ENCODE measurements at places on chromosomes 7 and 10.

DNA sequence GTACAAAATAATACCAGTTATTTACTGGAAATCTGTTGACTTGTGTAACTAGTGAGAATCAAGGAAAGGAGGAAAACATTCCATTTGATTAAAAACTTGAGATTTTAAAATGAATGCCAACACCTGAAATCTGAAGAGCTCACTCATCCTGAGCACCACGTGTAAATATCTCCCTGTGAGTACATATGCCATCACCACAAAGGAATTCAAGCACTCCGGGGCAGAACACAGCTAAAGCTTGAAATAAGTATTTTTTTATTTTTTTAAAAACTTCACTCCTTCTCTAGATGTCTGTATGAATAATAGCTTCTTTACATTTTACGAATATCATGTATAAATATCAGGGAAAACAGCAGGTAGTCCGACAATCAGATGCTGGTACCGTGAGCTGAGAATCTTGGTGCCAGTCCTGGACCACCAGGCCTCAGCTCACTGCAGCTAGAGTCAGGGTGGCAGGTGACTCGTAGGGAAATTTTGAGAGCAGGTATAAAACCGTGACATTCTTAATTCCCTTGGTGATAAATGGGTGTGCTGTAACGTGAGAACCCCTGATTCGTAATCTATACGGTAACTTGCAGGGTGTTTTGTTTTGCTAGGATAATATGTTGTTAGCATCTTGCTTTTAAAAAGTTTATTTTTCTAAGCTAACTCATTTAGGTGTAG lies 12.7 kb downstream of the LMTK2 start:
- no peak for DNase-seq

DNA sequence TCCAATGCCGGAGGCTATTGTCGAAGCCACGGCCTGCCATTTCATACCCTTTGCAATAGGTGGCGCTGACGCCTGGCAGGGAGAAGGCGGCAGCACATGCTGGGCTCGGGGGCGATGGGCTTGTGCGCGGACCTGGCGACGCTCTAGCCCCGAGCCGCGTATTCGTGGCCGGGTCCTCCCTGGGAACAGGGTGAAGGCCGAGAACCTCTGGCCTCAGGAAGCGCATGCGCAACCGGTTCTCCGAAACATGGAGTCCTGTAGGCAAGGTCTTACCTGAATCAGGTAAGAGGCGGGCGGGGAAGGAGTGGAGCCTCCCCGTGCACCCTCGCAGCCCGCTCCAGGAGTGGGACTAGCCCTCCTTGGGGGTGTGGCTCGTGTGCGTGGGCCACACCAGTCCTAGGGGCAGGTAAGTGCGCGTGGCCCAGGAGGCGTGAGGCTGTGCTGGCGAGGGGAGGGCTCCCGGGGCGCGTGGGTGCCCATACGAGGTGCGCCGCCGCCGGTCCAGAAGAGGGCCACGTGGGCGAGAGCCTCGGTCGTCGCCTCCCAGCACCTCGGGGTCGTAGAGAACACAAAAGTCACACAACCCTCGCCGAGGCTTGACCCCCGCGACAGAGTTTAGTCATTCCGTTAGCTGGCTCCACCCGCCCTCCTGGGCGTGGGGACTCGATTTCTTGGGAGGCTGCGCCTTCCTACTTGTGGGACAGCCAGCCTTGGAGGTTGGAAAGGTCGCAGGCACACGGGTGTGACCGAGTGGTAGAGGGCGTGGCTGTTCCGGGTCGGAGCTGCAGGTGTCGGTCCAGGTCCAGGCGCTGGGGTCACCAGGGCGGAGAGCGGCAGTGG lies 5.6 kb upstream of the MEST start:
- peak; percentile 85 for DNase-seq

DNA sequence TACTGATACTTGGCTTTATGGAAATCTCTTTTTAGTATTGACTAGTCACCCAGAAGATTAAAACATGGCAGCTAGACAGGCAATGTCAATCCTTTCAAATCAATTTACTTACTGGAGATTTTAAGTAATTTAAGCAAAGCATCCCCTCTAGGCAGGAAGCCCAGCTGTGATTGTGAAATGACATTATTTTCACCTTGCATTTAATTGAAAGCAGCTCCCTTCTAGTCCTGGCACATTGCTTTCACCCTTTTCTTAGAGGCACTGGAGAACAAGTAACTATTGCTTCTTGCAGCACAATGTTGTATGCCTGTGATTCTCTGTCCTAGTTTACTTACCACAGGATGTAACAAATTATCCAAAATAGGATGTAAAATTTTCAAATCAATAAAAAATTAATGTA lies 13.3 kb downstream of the ST7 start:
- no peak for DNase-seq

- no peak for DNase-seq
These were observed 127.1 kb downstream of the CDK14 start for GRCh38 chr7:90723233-90723632.

DNA sequence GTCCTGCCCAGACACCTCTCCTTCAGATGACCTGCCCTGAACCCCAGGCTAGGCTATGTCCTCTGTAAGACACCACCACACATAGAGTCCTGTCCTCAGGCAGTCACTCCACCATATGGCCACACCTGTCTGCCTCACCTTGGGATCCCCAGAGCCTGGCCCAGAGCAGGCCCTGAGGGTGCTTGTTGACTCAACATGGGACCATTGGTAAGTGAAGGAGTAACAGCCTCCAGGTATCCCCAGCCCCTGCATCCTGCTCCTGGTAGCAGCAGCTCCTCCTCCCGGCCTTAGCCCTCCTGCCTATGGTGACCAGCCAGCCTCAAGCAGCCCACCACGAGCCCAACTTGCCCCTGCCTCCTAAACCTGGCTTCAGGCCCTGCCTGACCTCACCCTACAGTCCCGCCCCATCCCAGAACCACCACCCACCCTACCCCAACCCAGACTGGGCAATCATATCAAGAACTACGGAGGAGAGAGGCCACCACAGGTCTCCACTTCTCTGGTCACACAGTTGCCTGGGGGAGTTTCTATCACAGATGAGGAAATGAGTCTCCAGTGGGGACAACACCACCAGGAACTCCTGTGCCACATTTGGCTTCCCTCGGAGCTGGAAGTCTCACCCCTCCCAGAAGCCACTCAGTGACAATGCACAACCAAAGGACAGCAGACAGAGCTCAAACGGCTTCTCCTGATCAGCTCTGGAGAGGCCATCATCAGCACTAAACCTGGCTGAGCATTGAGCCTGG lies 136.6 kb downstream of the GRID1 start:
- no peak for DNase-seq

DNA sequence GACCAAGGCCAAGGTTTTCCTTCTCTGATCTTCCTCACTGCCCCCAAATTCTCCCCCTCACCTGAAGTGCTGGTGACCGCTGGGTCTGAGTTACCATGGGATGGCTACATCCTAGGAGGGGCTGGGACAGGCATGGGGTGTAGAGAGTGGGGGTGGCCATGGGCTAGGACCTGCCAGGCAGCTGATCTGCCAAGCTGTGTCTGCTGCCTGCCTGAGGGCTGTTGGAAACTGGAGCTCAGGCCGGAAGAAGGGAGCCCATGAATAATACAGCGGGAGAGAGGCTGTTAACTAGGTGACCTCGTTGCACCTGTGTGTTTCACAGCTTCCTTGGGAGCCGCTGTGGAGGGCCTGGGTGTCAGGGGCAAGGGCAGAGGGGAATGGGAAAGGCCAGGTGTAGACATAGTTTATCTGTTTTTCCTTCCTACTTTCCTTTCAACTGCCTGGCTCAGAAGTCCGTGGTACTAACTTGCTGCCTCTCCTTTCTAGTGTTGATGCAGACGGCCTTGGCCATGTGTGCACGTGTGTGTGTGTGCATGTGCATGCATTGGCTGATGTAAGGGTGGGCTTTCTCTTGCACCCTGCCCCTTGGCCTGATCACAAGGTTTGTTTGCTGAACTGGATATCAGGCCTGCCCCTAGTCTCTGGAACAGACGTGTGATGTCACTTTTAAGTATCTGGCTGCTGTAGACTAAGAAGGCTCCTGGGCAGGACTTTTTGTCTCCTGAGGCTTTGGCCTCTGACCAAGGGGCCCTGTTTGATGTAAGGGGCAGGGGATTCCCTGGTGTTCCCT lies 11.9 kb downstream of the CDH23 start:
- no peak for DNase-seq

DNA sequence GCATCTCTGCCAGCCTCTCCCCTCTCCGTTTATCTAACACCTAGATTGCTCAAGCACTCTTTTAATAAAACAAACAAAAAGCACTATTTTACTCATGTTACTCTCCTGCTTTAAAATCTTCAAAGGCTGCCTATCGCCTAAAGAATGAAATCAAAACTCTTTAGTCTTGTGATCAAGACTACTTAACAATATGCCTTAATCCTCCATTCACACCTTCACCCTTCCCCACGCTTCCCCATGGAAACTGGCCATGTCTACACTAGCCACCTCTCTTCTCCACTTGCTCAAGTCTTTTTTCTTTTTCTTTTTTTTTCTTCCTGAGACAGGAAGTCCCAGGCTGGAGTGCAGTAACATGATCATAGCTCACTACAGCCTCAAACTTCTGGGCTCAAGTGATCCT lies 47.8 kb upstream of the TMEM213 start:
- no peak for DNase-seq

DNA sequence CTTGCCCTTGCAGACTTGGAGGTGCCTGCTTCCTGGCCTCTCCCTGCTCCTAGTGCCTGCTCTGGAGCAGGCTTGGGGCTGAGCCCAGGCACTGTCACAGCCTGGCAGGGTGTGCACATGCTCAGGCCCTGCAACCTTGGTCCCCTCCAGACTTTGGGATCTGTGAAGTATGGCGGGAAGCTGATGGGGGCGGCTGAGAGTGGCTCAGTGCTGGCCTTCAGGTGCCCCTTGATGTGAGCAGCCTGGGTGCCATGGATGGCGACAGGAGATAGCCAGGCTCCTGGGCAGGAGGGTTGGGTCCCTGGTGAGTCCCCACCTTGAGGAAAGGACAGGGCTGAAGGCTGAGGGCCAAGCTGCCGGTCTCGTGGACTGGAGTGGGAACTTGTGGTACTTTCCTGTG lies 700.4 kb upstream of the KCND2 start:
- DNase-seq, result no peak

GRCh38 chr7:18572154-18572553 lies 76.6 kb downstream of the HDAC9 start:
- no peak for DNase-seq

DNA sequence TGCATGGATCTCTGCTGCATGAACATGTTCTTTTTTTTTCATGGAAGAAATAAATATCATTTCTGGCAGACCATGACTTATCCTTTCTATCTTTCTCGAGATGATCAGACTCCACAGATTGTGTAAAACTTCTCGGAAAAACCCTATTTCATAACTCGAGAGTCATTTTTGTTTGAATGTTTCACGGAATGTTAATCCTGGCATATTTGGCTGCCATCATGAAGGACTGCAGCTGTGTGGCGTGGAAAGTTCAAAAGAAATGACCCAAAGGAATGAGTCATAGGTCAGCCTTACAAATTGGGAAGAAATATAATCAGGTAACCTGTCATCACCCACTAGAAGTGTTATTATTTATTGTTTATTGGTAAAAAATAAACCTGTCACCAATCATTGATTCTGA lies 566.8 kb downstream of the SDK1 start:
- DNase-seq, result no peak

GRCh38 chr10:100741378-100742075 lies 3.9 kb upstream of the PAX2 start:
- no peak for DNase-seq

GRCh38 chr7:106862317-106863089 lies 2.6 kb upstream of the PIK3CG start:
- DNase-seq, result no peak

DNA sequence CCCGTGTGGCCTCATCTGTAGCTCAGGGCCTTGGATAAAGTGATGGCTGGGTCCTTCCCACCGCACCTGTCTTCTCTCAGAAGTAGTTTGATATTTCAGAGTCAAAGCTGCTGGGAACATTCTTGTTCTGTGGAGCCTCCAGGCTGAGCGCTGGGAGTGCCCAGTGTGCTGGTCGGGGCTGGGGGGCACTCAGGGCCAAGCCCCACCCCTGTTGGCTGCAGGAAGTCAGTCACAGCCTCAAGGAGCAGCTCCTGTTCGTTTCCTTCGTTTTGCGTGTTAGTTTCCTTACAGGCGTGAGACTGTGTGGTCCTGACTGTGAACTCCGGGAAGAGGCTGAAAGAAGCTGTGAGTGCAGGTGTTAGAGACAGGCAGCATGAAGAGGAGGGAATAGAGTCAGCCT lies 33.2 kb downstream of the POR start:
- DNase-seq, result no peak

DNA sequence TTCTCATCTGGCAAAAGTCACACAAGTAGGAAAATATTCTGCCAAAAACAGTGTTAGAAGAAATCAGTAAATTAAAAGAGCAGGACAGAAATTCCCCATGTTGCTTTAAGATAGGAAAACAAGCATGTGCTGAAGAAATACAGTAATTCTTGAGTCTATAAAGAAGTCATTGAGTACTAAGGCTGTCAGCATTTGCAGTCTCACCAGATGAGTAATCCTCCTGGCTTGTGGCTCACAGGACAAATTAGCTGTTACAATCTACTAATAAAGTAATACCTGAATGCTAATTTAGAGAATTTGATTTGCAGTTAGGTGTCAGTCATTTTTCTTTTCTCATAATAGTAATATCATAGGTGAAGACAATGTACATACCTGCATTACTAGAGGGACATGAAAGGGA lies 1158.9 kb upstream of the CELF2 start:
- DNase-seq, result no peak

DNA sequence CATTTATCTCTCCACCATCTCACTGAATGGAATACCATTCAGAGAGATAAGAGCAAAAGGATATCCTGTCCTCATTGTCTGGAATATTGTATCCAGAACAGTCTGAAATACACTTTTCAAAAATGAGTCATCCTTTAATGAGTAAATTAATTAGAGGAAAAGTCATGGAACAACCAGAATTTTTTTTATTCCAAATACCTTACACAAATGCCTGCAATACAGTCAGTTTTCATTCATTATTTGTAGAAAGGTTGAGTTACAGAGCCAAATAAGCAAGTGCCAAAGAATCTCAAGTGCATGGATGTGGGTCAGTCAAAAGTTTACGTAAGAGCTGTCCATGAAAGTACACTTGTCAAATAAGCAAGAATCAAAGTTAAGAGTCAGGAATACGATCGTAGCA lies 482.6 kb downstream of the IPMK start:
- DNase-seq, result no peak

DNA sequence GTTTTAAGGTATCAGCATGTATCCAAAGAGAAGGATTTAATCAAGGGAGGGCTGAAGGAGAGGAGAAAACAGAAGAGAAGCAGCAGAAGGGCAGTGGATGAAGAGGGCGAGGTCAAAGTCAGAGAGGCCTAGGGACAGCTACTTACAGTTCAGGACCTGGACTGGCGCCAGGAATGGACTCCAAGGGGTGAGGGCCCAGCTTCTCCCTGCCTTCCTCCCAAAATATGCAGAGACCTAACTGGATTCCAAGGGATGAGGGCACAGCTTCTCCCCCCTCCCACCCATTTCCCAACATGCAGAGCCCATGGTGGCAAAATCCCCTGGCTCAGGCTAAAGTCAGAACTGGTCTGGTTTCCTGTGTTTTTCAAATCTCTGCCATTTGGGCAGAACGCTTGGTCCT lies 3.4 kb upstream of the TCF7L2 start:
- DNase-seq, result no peak

GRCh38 chr10:124739119-124739921 lies 4.9 kb downstream of the FAM53B start:
- no peak for DNase-seq

GRCh38 chr7:157278167-157278790 lies 58.5 kb upstream of the DNAJB6 start:
- peak; percentile 29 for DNase-seq

All from HuH-7 (cell line).